ENCODE measurements at places on chromosomes 3 and 15.

GRCh38 chr3:196656213-196656612 lies 16.7 kb downstream of the NRROS start:
- DNase-seq = no peak

DNA sequence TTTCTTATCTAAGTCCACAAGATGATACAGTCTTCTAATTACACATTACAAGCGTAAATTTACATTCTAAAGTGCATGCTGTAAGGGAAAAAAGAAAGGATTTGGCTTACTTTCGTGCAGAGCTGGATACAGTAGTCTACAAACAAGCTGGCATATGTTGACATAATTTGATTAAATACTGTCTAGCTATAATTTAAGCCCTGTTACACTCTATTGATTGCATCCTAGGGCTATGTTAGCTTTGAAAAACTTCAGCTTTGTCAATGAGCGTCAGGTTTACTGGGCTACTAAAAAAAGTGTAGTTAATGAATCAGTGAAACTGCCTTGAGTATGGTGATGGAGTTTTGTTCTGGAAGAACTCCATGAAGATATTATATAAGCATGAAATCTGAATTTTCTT lies 24.5 kb upstream of the PLCL2 start:
- DNase-seq = no peak

DNA sequence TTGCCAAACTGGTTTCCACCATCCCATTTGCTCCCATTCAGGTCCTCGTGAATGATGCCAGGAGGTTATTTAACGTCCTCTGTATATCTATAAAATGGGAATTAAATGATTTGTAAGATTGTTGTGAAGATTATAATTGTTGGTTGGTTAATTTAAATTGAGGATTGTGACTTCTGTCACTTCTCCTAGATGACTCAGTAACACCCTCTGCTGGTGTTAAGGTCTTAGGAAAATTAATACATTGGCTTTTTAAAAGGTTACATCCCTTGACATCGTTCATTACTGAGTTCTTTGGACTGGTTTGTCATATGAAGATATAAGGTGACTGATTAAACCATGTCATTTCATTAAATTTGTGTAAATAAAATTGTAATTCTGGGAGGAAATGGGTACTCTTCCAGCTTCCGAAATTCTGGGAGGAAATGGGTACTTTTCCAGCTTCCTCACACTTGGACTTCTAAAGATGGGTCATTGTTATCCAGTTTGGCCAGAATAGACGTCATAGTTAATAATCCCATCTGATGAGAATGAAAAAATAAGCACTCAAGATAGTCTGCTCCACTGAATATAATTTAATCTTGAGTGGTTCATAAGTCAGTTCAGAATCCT lies 33.3 kb upstream of the PAQR5 start:
- DNase-seq = no peak

- no peak for DNase-seq
Measured at GRCh38 chr3:116188231-116188785, 257.0 kb downstream of the LSAMP start.

DNA sequence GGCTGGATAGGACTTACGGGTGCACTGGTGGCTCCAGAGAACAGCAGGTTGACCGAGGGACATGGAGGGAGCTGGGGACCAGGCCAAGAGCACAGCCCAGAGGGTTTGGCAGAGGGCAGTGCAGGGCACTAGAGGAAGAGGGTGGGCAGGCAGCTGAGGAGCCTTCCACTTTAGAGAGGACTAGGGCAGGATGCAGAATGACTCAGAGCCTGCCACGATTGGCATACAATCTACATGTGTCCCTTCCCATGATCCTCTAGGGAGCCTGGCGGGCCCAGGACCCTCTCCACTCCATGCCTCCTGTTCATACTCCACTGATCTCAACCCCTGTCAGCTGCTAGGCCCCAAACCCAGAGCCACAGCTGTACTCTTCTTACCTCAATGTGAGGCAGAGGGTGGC lies 14.4 kb upstream of the APEH start:
- no peak for DNase-seq

DNA sequence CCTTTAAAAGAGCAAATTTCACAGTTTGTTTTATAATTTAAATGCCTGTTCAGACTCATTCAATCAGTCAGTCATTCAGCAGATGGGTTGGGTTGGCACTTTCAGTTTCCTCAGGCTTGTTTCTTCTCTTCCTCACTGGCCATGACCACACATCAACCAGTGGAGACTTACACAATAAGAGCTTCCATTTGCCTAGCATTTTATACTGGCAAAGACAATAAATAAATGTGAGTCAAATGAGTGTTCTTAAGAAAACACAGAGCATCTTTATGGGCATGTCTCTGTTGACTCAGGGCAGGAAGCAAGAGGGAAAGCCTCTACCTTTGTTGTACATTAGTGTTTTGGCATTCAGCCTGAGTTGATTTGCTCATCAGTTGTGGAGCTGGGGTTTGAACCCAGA lies 122.6 kb downstream of the EPHB1 start:
- DNase-seq = no peak

DNA sequence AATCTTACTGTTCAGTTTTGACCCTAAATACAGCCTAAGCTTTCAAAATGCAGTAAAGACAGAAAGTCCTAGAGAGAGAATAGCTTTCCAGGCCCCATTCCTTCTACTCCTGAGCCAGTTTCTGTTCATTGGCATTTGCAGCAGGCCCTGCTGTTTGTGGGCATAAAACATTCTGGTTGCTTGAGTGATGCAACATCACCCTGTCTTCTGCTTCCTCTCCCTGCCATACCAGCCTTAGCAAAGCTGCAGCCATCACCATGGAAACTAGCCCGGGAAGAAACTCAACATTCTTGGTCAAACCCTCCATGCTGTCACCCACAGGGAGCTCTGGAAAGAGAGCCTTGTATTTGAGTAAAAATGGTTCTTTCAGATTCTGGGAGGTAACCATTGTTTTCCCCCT lies 325.7 kb downstream of the MAGI1 start:
- no peak for DNase-seq

DNA sequence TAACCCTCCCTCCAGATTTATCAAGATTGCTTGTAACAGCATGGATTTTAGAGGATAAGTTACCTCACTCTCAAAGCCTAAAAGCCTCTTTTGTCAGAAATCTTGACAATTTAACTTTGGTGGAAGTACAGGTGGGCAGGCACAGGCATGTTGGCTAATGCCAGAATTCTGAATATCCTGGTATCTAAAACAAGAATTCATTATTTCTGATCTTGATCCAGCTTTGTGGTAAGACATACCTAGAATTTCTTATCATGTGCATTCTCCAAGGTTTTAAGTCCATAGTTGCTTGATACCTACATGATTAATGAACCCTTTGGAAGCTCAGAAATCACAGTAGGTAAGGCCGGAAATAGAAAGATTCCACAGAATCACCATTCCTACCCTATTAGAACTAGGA lies 109.9 kb upstream of the TTC14 start:
- DNase-seq = no peak

- no peak for DNase-seq
Measured at GRCh38 chr15:81784751-81785150, 261.1 kb downstream of the MEX3B start.

GRCh38 chr15:25671132-25671531 lies 192.0 kb downstream of the ATP10A start:
- DNase-seq = no peak

All from activated CD4-positive, alpha-beta T cell treated with anti-CD3 and anti-CD28 coated beads for 4 hours (primary cell).